Activated naive CD8-positive, alpha-beta T cell treated with anti-CD3 and anti-CD28 coated beads, Interleukin-2, amount 10 ng/mL, durations not matched to agents 7 days and 5 days (primary cell): ENCODE measurements at places on chromosomes 3 and 15. TPM values are rescaled to one million over a fixed set of nuclear protein-coding genes. Genes with fewer than 3 reads are reported as not detected.

ARHGAP31 gene
- total RNA-seq, result 1.6 TPM

DNA sequence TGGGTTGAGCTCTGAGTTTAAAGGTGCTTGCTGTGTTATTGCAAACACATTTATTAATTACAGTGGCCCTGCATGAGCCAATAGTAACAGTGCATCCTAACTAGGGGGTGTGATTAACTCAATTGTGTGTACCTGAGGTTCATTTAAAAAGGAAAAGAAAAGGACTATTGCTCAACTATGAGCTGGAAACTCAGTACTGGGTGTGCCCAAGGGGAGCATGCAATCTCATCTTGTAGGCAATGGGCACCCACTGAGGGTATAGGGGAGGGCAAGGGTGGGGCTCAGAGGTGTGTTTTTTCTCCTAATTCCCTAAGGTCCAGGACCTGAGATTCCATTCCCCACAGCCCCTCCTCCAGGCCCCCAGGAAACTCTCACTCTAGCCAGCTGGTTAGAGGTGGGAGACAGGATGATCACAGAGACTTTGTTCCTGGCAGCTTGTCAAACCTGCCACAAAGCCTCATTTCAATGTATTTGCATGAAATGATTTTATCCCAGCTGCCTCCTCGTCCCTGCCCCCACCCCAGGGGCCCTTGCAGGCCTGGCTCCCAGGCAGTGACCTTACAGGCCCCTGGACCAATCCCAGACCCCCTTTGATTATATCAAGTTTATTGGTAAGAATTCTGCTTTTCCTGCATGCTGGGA lies 220.7 kb downstream of the TBC1D2B start:
- peaks cover 12% of the 10 kb centered on the region for H3K27me3 ChIP-seq
- no peaks in the 10 kb centered on the region for H3K36me3 ChIP-seq
- no peak for DNase-seq

- peaks cover 54% of the 10 kb centered on the region for H3K4me1 ChIP-seq
- no peak for DNase-seq
- no peak overlapping the region for H3K27ac ChIP-seq
- H3K27me3 ChIP-seq, result no peaks in the 10 kb centered on the region
- H3K4me3 ChIP-seq, result no peak overlapping the region
These were observed 511.2 kb downstream of the FOXP1 start for GRCh38 chr3:71072287-71072686.

- no peak overlapping the region for H3K4me3 ChIP-seq
- H3K4me1 ChIP-seq, result peaks cover 7% of the 10 kb centered on the region
- peaks cover 2% of the 10 kb centered on the region for H3K27me3 ChIP-seq
- peak; percentile 31 for DNase-seq
These were observed 98.6 kb downstream of the TPRG1 start for GRCh38 chr3:189270248-189270832.

EPHA3 gene
- total RNA-seq, result not detected

GRCh38 chr3:58032186-58032585 lies 24.0 kb downstream of the FLNB start:
- H3K27me3 ChIP-seq, result peaks cover 7% of the 10 kb centered on the region
- H3K4me3 ChIP-seq, result no peak overlapping the region
- peaks cover 25% of the 10 kb centered on the region for H3K4me1 ChIP-seq
- no peak overlapping the region for H3K27ac ChIP-seq
- H3K36me3 ChIP-seq, result no peaks in the 10 kb centered on the region

GRCh38 chr15:31212326-31213080 lies 111.0 kb upstream of the TRPM1 start:
- no peak overlapping the region for H3K4me3 ChIP-seq
- H3K4me1 ChIP-seq, result peaks cover 26% of the 10 kb centered on the region
- H3K27ac ChIP-seq, result no peak overlapping the region
- peaks cover 3% of the 10 kb centered on the region for H3K27me3 ChIP-seq
- peaks cover 11% of the 10 kb centered on the region for H3K36me3 ChIP-seq

GRCh38 chr3:50251220-50251619 lies 15.2 kb downstream of the GNAI2 start:
- H3K27me3 ChIP-seq, result no peaks in the 10 kb centered on the region
- H3K27ac ChIP-seq, result no peak overlapping the region

DNA sequence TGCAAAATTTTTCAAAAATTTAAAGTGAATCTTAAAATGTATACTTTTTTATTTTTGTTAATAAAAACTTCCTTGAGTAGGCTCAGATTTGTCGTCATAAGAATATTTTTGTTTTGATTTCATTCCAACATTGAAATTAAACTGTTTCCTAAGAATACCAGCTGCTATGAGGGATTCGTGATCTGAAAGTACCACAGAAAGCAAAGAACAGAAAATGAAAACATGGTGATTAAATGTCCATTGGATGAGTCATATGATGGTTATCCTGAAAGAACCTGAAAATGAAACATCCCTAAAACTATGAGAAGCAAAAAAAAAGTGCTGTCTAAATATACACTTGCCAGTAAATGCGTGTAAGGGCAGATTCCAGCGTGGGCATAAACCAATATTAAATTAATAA lies 143.8 kb downstream of the GMNC start:
- DNase-seq, result no peak
- no peaks in the 10 kb centered on the region for H3K36me3 ChIP-seq
- H3K27me3 ChIP-seq, result no peaks in the 10 kb centered on the region
- H3K27ac ChIP-seq, result no peak overlapping the region

GRCh38 chr3:4720316-4721075 lies 227.3 kb downstream of the ITPR1 start:
- peak overlapping the region; percentile 1 for H3K27ac ChIP-seq
- H3K27me3 ChIP-seq, result no peaks in the 10 kb centered on the region
- peaks cover 20% of the 10 kb centered on the region for H3K36me3 ChIP-seq
- no peak for DNase-seq
- H3K4me3 ChIP-seq, result no peak overlapping the region
- peaks cover 40% of the 10 kb centered on the region for H3K4me1 ChIP-seq

GOLGA6L4 gene
- total RNA-seq, result 4.6 TPM

DNA sequence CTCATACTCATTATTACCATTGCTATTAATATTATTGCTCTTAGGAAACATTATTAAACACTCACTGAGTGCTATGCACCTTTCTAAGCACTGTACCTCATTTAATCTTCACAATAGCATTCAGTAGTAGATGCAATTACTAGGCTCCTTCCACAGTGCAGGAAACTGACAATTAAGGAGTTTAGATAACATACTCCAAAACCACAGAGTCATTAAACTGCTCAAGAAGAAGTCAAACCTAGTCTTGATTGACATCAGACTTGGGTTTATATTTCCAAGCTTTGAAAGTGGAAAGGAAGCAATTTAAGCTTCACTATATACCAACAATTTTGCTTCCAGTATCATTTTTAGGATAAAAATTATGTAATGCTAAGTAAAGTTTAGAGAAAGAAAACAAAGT lies 490.1 kb upstream of the ARRDC4 start:
- no peaks in the 10 kb centered on the region for H3K36me3 ChIP-seq
- no peak overlapping the region for H3K27ac ChIP-seq
- no peak overlapping the region for H3K4me3 ChIP-seq
- no peaks in the 10 kb centered on the region for H3K4me1 ChIP-seq
- no peaks in the 10 kb centered on the region for H3K27me3 ChIP-seq
- DNase-seq, result no peak

SPATA12 gene
- total RNA-seq, result not detected

CSNK1G1 gene
- 26.7 TPM for total RNA-seq

- H3K27me3 ChIP-seq, result peaks cover 3% of the 10 kb centered on the region
- no peak overlapping the region for H3K4me3 ChIP-seq
- no peaks in the 10 kb centered on the region for H3K36me3 ChIP-seq
- DNase-seq, result no peak
- H3K27ac ChIP-seq, result no peak overlapping the region
These were observed 50.7 kb downstream of the ADAMTS17 start for GRCh38 chr15:100291106-100291505.

DNA sequence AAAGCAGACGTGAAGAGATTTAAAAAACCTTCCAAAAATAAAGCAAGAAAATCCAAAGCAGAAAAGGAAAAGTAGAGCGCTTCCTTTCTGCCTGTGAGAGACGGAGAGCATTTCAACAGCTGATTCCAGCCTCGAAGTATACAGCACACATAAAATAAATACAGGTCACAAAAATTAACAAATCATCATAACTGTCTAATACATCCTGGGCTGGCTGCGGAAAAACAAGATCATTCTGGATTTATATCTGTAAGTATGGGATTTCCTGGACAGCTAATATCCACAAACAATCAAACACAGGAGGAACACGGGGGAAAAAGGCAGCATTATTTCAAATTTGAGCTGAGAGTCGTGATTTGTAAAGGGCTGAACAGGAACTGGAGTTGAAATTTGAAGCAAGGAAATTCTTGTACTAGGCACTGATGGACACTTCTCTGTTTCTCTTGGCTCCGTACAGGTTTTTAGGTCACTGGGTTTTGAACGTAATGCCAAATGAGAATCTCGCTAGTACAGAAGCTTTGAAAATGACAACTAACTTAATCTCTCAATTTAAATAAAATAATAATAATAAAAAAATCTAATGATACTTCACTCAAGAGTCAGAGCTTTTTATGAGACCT lies 577.7 kb downstream of the FOXP1 start:
- no peak overlapping the region for H3K27ac ChIP-seq
- no peak for DNase-seq
- no peaks in the 10 kb centered on the region for H3K27me3 ChIP-seq
- peaks cover 11% of the 10 kb centered on the region for H3K36me3 ChIP-seq
- peaks cover 39% of the 10 kb centered on the region for H3K4me1 ChIP-seq
- no peak overlapping the region for H3K4me3 ChIP-seq

DNA sequence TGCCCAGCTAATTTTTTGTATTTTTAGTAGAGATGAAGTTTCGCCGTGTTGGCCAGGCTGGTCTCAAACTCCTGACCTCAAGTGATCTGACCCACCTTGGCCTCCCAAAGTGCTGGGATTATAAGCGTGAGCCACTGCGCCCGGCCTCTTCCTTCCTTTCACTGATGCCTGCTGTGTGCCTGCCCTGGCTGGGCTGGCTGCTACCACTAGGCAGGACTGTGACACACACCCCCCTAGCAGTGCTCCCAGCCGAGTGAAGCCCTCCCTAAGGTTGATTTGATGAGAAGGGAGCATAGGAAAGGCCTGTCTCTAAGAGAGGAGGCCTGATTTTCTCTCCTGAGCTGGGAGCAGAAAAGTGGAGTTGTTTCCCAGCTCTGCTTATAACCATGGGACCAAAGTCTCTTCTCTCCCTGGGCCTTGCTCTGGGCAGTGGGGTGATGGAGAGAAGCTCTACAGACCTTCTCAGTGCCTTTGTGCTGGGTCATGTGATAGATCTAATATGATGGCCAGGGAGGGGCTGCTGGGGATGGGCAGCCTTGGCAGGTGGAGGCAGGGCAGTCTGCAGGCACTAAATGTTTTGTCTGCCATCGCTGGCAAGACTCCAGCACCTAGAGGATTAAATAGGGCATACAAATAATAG lies 20.1 kb upstream of the SFMBT1 start:
- no peak overlapping the region for H3K4me3 ChIP-seq
- peaks cover 26% of the 10 kb centered on the region for H3K27me3 ChIP-seq
- no peak overlapping the region for H3K27ac ChIP-seq

- no peak overlapping the region for H3K4me3 ChIP-seq
- H3K36me3 ChIP-seq, result peaks cover 27% of the 10 kb centered on the region
- DNase-seq, result no peak
- H3K27ac ChIP-seq, result peak overlapping the region; percentile 62
These were observed 42.0 kb downstream of the NUP210 start for GRCh38 chr3:13378155-13378554.

FGF12 gene
- not detected for total RNA-seq

DNA sequence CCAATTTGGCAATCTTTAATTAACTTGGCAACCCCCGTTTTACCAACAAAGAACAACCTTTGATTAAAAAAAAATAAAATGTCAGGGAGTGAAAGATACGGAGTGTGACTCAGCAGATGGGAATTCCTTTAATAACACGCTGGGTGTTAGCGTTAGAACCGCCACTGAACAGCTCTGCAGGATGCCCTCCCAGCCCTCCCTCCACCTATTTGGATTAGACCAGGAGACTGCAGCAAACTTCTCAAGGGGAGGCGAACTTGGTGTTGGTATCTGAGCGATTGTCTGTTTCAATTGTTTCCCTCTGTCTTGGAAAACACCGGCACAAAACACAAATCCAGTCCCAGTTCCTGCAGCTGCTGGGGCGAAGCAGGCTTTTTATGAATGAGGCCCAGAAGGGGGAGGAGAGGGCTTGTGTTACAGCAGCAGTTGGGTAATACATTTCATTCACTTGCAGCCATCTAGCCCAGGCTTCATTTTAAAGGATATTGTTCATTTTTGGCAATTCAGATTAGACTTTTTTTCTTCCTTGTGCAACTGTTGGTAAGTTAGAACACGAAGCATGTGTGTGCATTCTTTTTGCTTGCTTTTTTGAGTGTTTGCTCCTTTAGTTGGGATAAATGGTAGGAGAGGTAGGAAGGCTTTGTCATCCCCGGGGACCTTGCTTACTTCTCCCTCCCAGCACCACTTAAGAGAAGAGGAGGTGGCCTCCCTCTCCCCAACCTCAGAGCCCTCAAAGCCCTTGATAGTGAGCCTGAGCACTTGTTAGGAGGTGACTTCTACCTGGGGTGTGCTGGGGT lies 152.3 kb downstream of the IGF1R start:
- no peaks in the 10 kb centered on the region for H3K27me3 ChIP-seq
- peak overlapping the region; percentile 6 for H3K4me3 ChIP-seq
- no peak for DNase-seq

DNA sequence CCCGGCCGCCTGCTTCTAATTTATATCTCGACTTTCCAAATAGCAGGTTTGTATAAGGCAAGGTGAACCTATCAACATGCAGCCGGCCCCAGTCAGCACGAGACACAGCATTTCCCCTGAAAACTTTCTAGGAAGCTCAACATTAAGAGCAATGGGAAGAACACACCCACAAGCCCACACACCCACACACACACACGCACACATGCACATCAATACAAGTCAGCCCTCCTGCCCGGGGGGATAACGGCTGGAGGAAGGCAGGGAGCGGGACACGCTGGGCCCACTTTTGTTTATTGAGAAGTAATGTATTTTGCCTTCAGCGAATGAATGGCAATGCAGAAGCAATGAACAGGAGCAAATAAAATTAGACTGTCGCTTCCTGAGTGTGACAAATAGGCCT lies 83.5 kb downstream of the PCSK6 start:
- H3K4me1 ChIP-seq, result peaks cover 5% of the 10 kb centered on the region
- H3K27ac ChIP-seq, result no peak overlapping the region
- H3K36me3 ChIP-seq, result no peaks in the 10 kb centered on the region
- DNase-seq, result no peak

- H3K27me3 ChIP-seq, result no peaks in the 10 kb centered on the region
- H3K36me3 ChIP-seq, result no peaks in the 10 kb centered on the region
- DNase-seq, result no peak
- no peaks in the 10 kb centered on the region for H3K4me1 ChIP-seq
These were observed 17.5 kb downstream of the SENP8 start for GRCh38 chr15:72135719-72136118.

TUSC7 gene
- total RNA-seq, result not detected

GRCh38 chr3:68706096-68706495 lies 226.3 kb downstream of the TAFA4 start:
- no peaks in the 10 kb centered on the region for H3K36me3 ChIP-seq
- H3K4me3 ChIP-seq, result no peak overlapping the region
- H3K27ac ChIP-seq, result no peak overlapping the region
- no peaks in the 10 kb centered on the region for H3K27me3 ChIP-seq

CPN2 gene
- not detected for total RNA-seq

HYAL3 gene
- 5.9 TPM for total RNA-seq

- peaks cover 21% of the 10 kb centered on the region for H3K4me1 ChIP-seq
- H3K27ac ChIP-seq, result peak overlapping the region; percentile 71
- peak; percentile 88 for DNase-seq
- peak overlapping the region; percentile 81 for H3K4me3 ChIP-seq
- no peaks in the 10 kb centered on the region for H3K36me3 ChIP-seq
These were observed 89.4 kb downstream of the LINGO1 start for GRCh38 chr15:77543159-77543882.

- DNase-seq, result peak; percentile 34
- peak overlapping the region; percentile 66 for H3K4me3 ChIP-seq
- peaks cover 30% of the 10 kb centered on the region for H3K4me1 ChIP-seq
These were observed 28.1 kb downstream of the ZNF589 start for GRCh38 chr3:48268936-48269561.

GRCh38 chr15:83842281-83842680 lies 188.4 kb downstream of the ADAMTSL3 start:
- no peak for DNase-seq
- no peak overlapping the region for H3K4me3 ChIP-seq
- no peaks in the 10 kb centered on the region for H3K4me1 ChIP-seq
- H3K27ac ChIP-seq, result no peak overlapping the region
- H3K27me3 ChIP-seq, result peaks cover 3% of the 10 kb centered on the region
